ENCODE measurements at places on chromosomes 3 and 15.

DNA sequence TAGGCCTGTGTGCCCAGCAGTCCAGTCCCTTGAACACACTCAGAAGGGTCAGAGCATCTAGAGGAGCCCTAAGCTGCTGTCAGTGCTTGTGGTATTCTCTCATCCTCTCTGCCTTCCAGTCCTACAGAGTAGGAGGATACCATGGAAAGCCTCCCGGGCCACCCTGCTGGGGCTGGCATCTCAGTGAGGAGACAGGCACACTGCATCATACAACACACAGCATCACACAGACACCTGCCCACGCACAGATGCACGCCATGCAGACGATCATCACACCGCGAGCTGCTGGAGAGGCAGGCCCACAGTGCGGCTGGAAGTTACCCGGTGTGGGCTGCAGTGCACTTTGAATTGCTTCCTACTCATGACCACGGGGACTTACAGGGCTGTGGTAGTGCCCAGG, 15.2 kb downstream of the GABRA5 start:
- DNase-seq, result peak; percentile 9

DNA sequence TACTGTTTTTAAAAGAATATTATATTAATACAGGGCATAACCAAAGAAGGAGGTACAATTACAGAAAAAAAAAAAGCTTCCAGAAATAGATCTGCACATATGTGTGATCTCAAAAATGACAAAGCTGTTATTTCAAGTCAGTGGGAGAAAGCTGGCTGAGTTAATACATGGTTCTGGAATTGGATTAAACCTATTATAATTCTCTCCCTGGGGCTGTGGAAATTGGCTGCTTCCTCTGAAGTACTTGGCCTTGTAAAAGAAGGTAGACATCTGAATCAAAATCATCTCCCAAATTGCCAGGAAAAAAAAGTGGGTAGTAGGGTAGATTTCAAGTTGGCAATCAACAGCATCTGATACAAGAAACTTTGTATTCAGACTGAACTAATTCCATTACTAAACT, 723.9 kb upstream of the ALCAM start:
- DNase-seq, result no peak

GRCh38 chr15:43896543-43896942, 69.7 kb downstream of the WDR76 start:
- DNase-seq, result no peak

DNA sequence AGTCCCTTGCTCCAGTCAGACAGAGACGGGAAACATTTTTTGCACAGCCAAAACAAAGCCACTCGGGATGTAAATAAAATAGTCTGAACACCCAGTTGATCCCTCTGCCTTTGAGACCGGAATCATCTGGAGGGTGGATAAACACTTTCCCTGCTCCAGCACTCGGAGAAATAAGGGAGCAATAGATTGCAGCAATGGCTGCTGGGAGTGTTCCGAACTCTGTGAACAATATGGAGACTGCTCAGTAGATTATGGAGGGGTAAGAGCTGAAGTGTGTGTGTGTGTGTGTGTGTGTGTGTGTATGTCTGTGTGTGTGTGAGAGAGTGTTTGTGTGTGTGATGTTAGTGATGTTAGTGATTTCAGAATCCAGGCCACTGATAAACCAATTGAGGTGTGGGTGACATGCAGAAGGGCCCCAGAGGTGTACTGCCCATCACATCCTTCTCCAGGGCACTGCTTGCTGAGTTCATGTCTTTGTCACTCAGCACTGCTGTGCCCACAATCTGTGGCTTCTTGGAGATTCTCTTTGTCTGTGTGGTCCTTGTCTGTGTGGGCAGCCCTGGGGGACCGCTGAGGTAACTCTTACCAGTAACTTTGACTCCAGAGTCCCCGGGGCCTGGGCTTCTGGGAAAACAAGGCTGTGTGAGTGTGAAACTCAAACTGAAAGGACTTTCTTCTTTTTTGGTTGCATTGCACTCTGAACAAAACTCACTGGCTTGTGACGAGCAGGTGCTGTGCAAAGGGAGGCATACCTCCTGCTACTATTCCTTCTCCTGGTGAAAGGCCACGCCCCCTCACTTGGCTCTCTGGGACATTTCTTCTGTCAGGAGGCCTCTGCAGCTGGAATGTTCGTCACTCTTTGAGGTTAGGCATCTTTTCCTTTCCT, 23.0 kb downstream of the CRYGS start:
- peak; percentile 36 for DNase-seq

DNA sequence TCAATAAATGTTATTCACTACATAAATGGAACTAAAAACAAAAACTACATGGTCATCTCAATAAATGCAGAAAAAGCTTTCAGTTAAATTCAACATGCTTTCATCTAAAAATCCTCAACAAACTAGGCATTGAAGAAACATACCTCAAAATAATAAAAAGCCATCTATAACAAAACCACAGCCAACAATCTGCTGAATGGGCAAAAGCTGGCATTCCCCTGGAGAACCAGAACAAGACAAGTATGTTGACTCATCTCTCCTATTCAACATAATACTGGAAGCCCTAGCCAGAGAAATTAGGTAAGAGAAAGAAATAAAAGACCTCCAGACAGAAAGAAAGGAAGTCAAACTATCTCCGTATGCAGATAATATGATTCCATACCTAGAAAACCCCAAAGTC, 759.9 kb downstream of the EPHA3 start:
- DNase-seq, result no peak

Data from GM13977 (cell line).